ENCODE measurements at places on chromosomes 7 and 10.
A peak's percentile ranks its signal among the peaks of the same experiment; 100 is the strongest.

DNA sequence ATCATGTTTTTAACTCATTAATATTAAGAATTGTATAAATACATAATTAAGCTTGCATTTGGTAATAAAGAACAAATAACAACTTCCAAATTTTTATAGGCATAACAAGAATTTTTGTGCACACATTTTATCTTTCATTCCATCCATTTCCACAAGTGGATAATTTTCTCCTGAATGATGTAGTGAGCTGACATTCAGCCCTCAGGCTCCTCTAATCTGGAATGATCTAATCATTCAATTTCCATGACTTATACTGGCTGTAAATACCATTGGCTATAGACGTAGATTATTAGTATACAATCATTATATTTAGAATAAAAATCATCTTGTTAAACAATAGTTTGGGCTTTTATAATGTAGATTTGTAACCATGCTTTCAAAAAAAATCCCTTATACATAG is 287.2 kb upstream of the GHITM start:
- no peak for DNase-seq

- DNase-seq: no peak
These were observed 155.0 kb downstream of the TMEM26 start for GRCh38 chr10:61298194-61298593.

DNA sequence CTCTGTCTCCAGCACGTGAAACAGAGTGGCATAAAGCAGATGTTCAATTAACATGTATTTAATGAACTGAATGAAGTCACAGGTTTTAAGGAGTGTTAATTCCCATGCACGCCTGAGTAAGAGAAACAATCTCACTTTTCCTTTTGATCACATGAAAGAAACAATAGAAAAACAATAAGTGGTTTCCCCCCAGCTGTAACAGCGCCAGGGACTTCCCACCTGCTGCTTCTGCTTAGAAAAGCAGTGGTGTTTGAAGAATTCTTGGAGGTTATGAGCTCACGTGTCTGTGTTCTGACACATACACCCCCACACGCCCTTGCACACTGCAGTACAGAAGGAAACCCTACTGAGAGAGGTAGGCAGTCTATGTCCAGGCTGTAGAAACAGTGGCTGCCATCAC is 51.3 kb upstream of the FRMD4A start:
- peak; percentile 46 for DNase-seq

GRCh38 chr7:23012908-23013714 is 819 bp downstream of the HYCC1 start:
- no peak for DNase-seq

DNA sequence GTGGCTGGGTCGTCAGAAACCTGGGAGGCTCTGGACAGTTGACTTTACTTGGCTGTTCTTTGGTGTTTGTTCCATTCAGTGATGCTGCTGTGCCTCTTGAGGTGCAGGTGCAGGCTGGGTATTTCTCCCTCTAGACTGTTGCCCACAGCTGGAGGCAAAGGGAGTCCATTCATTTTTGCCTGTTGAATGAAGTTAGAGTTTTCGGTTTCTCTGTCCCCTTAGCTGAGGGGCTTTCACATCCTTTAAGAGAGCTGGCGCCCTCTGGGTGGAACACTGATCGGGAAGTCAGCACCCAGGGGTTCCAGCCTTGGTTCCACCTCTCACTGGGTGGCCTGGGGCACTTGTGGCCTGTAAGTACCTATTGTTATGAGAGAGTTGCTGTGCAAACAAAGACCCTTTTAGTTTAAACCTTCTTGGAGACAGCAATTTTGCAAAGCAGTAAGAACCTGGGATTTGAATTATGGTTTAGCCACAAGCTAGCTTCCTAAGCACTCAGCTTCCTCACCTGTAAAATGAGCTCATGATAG is 67.2 kb downstream of the GRK5 start:
- DNase-seq: no peak

DNA sequence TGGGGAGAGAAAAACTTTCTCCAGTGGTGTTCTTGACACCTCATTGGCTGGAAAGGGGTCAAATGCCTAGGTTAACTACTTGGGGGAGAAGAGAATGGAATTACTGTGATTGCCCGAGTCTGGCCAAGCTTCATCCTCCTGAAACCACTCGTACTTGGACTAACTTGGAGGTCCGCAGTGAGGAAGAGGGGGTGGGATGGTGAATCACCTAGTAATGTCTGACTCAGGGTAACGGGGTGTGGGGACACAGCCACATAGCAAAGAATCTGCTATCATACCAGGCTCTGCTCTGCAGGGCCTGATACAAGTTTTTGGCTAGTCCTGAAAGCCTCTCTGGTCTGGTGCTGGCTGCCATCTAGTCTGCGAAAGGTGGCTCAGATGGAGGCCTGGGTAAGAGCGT is 190.9 kb downstream of the RPS24 start:
- DNase-seq: no peak

DNA sequence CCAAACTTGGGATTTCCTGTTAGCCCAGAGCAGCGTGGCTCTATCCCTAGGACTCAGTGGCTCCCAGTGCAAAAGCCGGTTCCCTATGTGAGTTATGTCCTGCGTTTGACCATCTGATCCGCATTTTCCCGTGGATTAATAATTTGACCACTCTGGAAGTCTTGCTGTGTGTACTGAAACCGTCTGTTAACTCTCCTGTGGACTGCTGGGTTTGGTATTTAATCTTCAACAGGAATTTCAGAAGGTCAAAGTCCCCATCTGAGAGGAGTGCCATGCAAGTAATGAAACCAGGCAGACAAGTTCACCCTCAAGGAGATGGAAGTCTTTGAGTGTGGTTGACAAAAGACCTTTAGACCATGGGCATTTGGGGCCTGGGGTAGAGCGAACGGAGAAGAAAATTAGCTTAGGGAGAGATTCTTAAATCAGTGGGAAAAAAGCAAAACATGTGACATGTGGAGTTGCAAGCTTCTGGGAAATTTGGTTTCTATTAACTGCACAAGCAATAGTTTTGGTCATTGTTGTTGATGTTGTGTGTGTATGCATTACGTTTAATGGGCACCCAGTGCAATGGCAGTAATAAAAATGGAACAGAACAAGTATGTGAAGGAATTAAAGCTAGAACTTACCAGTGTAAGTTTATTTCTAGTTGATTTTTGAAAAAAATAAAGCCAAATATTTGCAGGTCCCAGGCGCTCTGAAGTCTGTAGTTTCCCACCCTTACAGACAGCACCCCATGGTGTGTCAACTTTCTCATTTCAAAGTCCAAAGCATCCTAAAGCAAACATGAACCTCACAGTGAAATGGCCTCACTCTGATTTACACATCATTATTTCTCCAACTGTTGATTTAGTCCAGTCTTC is 38.2 kb downstream of the LYZL1 start:
- no peak for DNase-seq

DNA sequence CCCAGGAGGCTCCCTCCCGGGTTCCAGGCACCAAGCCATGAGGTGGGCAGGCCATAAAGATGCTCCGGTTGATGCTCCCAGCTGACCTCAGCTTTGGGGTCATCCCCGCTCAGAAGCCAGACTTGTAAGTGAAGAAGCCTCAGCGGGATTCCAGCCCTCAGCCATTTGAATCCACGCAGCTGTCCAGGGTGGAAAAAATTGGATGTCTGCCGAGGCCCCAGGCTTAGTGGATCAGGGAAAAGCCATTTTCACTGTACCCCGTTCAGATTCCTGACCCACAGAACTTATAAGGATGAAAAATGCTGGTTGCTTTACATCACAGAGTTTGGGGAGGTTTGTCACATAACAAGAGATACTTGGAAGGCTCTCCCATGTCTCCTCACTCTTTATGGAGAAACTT is 49.2 kb upstream of the CPN1 start:
- DNase-seq: no peak

DNA sequence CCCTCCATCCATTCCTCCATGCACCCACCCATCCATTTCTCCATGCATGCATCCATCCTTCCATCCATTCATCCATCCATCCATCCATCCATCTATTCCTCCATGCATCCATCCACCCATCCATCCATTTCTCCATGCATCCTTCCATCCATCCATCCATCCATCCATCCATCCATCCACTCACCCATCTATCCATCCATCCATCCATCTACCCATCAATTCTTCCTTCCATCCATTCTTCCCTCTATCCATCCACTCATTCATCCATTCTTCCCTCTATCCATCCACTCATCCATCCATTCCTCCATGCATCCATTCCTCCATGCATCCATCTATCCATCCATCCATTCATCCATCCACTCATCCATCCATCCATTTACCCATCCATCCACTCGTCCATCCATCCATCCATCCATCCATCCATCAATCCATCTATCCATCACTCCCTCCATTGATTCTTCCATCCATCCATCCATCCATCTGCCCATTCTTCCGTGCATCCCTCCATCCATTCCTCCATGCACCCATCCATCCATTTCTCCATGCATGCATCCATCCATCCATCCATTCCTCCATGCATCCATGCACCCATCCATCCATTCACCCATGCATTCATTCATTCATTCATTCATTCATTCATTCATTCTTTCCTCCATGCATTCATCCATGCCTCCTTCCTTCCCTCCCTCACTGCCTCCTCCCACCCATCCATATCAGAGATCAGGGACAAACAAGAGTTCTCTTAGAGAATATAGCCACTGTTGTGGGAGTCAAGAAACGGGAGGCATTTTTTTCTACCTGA is 22.2 kb downstream of the ELN start:
- no peak for DNase-seq

GRCh38 chr7:23873306-23873705 is 163.3 kb downstream of the STK31 start:
- no peak for DNase-seq

GRCh38 chr7:32088451-32088881 is 18.3 kb upstream of the PDE1C start:
- DNase-seq: no peak

GRCh38 chr7:150976529-150977381 is 1.4 kb downstream of the KCNH2 start:
- no peak for DNase-seq

DNA sequence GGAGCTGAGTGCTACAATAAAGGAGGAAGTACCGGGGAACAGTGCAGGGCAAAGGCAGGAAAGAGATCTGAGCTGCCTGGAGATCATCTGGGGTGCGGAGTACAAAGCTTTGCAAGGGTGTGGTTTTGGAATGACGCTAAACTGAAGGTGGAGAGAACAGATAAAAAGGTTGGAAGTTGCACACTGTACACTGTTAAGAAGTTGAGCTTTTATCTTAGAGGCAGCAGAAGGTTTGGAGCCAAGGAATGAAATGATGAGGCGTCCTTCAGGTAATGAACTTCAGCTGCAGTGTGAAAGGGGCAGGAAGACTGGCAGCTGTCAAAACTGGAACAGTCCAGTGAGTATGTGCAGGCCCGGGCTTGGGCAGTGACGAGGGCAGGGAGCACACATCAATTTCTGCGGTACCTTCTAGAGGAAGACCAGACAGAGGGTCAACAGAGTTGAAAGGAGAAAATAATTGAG is 7.2 kb upstream of the ANKRD61 start:
- DNase-seq: no peak

DNA sequence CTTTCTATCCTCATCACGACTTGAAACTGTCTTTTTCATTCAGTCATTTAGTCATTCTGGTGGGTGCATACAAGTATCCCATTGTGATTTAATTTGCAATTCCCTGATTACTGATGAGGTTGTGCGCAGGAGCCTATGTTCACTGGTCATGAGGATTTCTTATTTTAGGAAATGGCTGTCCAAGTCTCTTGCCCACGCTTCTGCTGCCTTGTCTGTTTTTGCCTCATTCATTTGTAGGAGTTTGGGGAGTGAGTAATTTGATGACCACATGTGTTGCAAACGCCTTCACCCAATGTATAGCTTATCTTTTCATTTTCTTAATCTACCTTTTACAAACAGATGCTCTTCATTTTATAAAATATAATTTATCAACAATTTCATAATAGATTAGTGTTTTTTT is 127.3 kb downstream of the ARHGAP22 start:
- no peak for DNase-seq

- no peak for DNase-seq
These were observed 37.1 kb downstream of the STARD3NL start for GRCh38 chr7:38215115-38215514.

DNA sequence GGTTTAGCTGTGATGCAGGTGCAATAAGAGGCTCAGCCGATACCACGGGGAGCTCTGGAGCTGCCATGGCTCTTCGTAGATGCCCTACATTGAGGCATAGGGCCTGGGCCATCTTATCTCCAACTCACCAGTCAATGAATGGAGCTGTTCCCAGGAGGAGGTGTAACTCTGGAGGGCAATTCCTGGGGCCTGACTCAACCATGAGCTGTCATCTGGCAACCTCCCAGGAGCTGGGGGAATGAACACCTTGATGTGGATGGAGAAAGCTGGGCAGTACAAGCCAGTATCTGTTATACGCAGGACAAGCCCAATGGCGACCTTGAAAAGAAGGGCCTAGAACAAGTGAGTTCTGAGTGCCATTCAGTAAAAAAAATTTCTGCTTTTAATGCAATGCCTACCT is 224.0 kb upstream of the PLXDC2 start:
- DNase-seq: no peak

DNA sequence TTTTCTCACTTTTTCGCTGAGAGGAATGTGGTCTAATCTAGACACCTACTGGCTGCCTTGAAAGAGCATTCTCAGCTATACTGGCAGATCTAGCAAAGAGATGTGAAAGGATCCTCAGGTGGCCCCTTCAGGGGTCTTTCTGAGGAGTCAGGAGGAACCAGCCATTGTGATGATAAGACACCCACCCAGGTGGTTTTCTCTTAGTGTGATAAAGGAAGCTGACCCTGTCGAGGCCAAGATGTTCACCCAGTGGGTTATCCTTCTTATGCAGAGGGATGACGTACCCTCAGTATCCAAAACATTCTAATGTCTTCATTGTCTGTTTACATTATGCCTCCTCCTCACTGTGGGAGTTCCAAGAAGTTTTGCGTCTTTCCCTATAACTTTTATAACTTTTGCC is 98.3 kb upstream of the LRGUK start:
- DNase-seq: no peak

GRCh38 chr10:93390306-93391090 is 91.6 kb downstream of the MYOF start:
- DNase-seq: no peak

DNA sequence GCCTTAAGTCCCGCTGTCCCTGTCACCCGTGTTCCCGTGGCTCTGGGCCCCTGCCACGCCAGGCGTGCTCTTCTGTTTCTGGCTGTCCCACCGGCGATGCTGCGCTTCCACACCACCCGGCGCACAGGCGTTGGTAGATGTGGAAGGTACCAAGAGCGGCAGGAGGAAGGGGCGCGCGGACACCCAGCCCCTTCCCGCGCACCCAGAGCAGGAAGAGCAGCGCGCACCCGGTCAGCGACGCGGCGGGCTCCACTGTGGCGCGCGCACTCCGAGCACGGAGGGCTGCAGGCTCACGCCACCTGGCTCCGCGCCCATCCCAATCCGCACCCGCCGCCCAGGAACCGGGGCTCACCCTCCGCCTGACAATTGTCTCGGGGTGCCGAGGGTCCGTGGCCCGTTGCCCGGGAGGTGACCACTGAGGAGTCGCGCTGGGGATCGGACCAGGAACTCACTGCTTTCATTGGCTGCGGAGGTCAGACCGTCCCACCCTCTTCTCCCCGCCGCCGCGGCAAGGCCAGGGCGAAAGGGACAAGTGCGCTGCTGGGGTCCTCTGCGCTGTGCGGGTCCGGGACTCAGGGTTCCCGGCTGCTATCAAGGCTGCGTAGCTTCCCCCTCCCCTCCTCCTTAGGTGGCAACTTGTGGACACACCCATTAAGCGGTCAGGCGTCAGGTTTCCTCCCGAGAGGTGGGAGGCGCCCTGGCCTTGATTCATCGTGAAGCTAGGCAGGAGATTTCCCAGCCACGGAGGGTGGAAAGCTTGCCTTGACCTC is 121.6 kb upstream of the ZNF92 start:
- DNase-seq: no peak

GRCh38 chr10:95246582-95247051 is 44.2 kb downstream of the PDLIM1 start:
- peak; percentile 20 for DNase-seq

Measured in stimulated activated CD4-positive, alpha-beta T cell treated with anti-CD3 and anti-CD28 coated beads, Interleukin-4, amount 100 ng/mL, for 4 hours (primary cell).